Activated CD4-positive, CD25-positive, alpha-beta regulatory T cell (primary cell): ENCODE measurements at places on chromosomes 11 and 22.

DNA sequence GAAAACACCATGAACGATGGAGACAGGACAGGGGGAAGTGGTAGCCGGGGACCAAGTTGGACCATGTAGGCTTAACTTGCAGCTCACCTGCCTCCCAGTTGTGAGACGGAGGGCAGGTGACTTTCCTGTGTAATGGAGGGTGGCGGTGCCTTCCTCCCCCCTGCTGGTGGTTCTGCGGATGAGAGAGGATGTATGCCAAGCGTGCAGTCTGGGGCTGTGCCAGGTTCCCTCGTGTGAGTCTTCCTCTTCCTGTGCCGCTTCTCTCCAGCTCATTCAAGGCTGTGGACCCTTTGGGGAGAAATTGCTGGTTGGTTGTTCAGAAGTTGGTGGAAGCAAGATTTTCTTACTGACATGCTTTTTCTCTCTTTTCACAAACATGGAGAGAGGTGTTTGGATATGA lies 35.1 kb downstream of the MPPED1 start:
- no peak for DNase-seq

DNA sequence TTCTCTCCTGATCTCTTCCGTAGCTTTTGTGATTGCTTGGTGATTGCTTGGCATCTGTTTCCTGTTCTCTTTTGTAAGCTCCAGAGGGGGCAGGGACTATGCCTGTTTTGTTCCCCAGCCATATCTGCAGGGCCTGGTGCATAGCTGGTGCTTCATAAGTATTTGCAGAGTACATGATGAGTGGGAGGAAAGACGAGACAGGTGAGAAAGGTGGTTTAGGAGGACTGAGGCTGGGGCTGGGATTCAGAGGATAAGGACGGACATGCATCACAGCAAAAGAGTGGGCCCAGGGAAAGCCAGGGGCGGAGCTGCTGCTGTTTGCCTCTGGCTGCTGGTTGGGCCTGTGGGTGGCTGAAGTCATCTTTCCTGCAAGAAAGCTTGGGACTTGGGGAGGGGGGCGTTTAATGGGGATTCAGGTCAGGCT lies 62.4 kb downstream of the DSCAML1 start:
- DNase-seq, result no peak

GRCh38 chr11:48044577-48044976 lies 64.2 kb downstream of the PTPRJ start:
- no peak for DNase-seq

GRCh38 chr11:122937983-122938382 lies 43.7 kb downstream of the BSX start:
- no peak for DNase-seq

- no peak for DNase-seq
Measured at GRCh38 chr11:17609291-17610084, 62.4 kb downstream of the OTOG start.

DNA sequence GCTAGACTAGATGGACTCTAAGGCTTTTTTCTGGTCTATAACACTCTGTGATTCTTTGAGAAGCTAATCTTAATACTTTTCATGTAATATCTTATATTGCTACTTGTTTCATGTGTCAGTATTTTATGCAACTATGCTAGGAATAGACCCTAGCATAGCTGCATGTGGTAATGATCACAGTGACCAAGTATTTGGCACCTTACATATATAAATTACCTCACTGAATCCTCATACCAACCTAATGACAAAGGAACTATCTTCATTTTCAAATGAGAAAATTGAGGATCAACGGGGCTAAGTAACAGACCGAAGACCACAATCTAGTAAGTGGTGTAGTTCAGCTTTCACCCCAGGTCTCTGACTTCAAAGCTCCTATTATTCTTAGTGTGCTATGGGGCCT lies 327.3 kb upstream of the PITPNB start:
- no peak for DNase-seq

GRCh38 chr11:3225159-3225758 lies 6.6 kb upstream of the MRGPRG start:
- DNase-seq, result no peak

- no peak for DNase-seq
Measured at GRCh38 chr11:32919338-32919737, 26.7 kb downstream of the QSER1 start.

DNA sequence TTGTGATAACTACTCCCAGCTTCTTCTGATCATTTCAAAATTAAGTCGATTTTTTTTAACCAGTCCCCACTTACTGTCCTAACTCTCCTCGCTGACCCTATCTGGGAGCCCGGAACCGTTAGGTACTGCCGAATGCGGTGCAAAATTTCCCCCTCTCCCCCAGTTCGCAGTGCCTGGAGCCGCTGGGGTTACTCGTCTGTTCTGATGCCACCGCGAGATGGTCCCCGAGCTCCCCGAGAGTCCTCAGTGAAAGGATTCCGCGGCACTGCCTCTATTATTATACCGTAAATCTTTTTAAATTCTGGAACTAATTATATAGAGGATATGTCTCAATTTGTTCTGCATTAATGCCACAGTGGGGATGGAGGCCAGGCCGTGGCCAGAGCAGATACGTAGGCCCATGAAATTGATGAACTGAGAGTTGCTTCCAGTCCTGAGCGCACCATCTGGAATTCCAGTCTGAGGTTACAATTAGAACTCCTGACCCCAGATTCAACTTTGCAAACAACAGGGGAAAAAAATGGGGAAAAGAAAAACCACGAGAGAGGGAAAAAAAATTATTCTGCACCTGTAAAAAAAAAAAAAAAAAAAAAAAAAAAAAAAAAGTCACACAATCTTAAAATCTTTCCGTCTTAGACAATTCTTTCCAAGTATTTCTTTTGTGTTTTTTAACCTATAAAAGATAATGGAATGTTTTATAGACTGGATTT lies 4.3 kb upstream of the WT1 start:
- DNase-seq, result no peak

DNA sequence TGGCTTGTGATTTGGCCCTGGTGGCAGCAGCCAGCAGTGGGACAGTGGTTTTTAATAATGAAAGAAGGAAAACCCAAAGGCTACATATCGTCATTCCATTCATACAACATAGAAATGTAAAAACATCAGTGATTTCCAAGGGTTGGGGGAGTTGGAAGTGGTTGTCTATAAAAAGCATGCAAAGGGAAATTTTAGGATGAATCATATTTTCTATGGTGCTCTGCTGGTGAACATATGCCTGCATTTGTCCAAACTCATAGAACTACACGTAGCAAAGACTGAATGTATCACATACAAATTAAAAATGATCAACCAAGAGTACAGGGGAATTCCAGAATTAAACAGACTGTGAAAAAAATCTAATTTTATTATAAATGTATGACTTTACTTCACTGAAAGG lies 11.1 kb downstream of the OR5B3 start:
- DNase-seq, result no peak

GRCh38 chr22:44244265-44244822 lies 63.6 kb downstream of the PARVG start:
- no peak for DNase-seq

GRCh38 chr11:22521226-22521625 lies 104.4 kb downstream of the FANCF start:
- DNase-seq, result no peak

- no peak for DNase-seq
Measured at GRCh38 chr11:122189229-122189628, 73.2 kb upstream of the BLID start.

GRCh38 chr11:116481126-116481675 lies 291.6 kb downstream of the BUD13 start:
- no peak for DNase-seq
